ENCODE measurements at places on chromosomes 7 and 10.

DNA sequence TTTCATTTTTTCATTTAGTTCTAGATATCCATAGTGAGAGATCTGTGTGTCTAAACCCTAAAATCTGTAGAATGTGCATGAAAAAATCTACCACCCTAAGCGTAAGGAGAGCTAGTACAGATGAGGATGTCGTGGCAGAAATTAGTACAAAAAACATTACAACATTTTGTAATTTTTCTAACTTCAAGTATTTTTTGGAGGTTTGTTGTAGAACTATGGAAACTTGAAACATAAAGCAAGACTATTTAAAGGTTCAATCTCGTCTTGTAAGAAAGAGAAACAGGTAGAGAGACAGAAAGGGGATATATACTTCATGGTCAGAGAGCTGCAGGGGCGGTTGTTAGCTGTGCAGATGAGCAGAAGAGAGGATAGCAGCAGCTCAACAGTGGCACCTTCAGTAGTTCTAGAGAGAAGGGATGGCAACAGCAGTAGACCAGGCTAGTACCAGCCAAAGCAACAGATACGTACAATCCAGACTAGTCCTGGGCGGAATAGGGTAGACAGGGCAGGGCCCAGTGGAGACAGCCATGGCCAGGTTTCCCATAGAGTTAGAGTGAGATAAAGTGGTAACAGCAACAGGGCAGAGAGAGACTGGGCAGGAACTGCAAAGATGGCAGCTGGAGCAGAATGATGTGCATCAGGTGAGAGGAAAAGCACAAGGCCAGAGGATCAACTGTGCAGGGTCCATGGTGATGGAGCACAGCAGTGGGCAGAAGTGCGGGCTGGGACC lies 145.2 kb downstream of the FRMD4A start:
- DNase-seq, result no peak

DNA sequence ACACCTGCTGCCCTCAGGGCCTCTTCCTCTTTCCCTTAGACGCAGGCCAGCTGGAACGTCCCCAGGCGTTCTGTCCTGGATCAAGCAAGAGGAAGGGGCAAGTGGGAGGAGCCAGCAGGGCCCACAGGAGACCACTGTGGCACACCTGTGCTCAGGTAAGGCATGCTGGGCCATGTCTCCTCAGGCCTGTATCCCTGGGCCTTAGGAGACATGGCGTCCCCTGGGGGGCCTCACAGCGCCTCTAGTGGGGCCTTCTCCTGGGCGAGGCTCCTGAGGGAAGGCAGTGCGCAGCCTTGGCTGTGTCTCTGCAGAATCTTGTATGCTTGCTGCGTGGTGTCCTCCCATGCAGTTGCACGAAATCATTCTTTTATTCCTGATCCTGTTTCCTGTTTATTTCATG lies 31.3 kb downstream of the ZNF783 start:
- no peak for DNase-seq

GRCh38 chr7:158344706-158345300 lies 242.8 kb downstream of the PTPRN2 start:
- no peak for DNase-seq

GRCh38 chr10:21368728-21369425 lies 156.6 kb downstream of the SKIDA1 start:
- no peak for DNase-seq

All from cortex of kidney (tissue), 1 donor.